AG04449 (cell line): ENCODE measurements at places on chromosomes 6 and 20.

GRCh38 chr20:7379621-7380220 lies 560.5 kb downstream of the HAO1 start:
- DNase-seq, result no peak

- DNase-seq, result no peak
Observed at GRCh38 chr20:20823476-20823881, 111.0 kb upstream of the RALGAPA2 start.

DNA sequence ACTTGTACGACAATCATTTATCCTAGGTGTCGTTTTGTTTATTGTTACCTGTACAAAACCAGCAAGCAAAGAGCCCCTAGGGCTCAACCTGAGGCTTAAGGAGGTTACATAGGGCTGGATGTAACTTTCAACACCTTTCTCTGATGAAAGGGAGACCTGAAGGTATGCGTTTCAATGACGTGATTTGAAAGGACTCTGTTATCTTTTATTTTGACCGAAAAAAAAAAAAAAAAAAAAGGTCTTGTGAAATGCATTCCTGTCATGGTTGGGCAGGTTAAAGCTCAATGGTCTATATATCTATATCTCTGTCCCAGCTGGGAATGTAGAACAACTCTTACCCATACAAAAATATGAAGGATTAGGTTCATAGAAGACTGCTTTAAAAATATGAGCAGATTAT lies 78.7 kb upstream of the SASH1 start:
- DNase-seq, result no peak

DNA sequence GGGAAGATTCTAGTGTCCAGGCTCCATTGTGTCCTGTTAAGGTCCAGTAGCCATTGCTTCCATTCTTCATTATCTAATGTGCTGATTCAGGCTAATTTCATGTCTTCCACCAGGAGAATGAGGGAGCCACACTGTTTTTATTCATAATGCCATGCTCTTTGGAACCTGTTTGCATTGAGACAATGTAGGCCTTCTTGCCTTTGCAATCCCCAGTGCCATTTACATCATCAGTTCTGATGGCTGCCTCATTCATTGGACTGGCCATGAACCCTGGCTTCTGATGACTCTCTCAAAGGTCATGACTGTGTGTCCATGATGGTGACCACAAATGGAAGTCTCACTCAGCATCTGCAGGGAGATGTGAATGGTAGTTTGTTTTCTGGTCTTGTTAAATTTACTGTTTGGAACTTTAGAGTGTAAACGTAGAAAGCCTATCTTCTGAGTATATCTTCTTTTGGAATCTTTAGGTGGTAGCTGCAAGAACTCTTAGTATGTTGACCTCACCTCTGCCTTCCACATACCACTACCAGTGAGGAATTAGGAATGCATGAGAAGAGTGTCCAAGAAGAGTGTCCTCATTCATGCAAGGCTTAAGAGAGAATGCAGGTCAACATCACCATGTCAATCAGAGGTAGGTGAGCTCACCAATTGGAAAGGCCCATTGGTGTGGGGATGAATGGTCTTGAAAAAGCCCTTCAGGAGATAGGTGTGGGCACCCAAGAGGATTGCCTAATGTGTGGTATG lies 42.9 kb upstream of the ZFP64 start:
- DNase-seq, result no peak

- no peak for DNase-seq
Observed at GRCh38 chr20:1267161-1267560, 1.1 kb downstream of the SNPH start.

- no peak for DNase-seq
Observed at GRCh38 chr6:47701363-47701762, 3.0 kb downstream of the ADGRF4 start.

DNA sequence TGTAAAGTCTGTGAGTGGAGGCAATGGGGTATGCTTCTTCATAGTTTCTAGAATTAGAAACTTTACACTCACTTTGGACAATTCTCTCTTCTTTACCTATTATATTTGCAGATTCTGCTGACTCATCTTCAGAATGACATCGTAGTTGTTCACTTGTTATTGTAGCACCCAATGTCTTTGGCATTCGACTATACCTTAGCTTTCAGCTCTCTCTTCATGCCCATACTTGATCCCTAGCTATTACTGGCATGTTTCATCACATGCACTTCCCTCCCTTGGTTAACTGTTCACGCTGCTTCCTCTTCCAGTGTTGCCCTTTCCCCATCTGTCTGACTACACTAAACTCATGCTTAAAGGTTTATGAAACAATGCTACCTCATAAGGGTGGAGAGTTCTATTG lies 298.1 kb upstream of the TCF21 start:
- DNase-seq, result no peak

- DNase-seq, result no peak
Observed at GRCh38 chr6:29509239-29509638, 21.5 kb upstream of the MAS1L start.
